HFF-Myc (cell line): ENCODE measurements at places on chromosomes 2 and 18.

- no peak for DNase-seq
Measured at GRCh38 chr18:56245866-56246580, 392.4 kb downstream of the TXNL1 start.

DNA sequence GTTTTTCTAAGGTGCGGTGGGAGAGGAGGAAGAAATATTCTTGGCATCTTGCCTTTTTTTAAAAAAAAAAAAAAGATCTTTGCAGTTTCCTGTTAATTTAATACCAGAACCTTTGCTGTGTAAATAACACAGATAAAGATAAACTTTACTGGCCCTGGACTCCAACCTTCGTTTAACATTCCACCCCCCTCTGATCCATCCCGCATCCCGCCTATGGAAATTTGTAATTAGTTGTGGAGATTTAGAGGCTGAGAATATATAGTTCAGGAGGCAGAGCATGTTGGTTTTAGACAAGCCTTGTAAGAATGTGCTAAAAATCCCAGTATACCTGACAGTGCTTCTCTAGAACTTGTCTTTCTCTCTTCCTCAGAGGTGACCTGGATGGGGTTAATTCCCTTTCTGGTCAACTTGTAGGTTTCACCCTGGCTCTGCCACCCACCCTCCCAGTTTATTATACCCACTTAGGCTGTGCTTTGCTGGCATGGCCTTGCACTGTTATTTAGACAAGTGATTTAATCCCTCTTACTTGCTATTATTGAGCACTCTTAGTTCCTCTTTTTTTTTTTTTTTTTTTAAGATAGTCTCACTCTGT lies 2.9 kb upstream of the C2orf72 start:
- no peak for DNase-seq

- no peak for DNase-seq
Measured at GRCh38 chr18:35348001-35348400, 3.8 kb upstream of the ZNF24 start.

GRCh38 chr2:18841248-18842150 lies 252.1 kb upstream of the NT5C1B start:
- DNase-seq = no peak

DNA sequence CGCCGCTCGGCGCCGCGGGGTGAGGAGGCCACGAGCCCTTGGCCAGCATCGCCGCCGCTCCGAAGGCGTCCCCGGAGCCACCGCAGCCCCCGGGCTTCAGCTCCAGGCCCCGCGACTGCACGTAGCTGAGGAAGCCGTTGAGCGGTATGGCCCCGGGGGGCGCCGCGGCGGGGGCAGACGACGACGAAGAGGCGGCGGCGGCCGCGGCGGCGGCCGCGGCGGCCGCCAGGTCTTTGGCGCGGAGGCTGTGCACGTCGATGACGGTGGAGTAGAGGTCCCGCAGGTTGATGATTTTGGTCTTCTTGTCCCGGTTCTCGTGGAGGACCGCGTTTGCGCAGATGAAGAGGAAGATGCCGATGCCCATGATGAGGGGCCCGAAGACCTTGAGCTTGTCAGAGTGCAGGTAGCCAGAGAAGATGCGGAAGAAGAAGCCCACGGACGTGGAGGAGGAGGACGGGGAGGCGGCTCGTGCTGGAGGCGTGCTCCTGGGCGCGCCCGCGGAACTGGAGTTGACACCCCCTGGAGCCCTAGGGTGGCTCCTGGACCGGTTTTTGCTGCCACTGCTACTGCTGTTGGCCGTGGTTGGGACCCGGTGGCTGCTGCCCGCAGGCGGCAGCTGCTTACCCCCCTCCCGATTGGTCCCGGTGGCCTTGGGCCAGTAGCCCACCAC lies 4.0 kb downstream of the TMEM200C start:
- DNase-seq = no peak

DNA sequence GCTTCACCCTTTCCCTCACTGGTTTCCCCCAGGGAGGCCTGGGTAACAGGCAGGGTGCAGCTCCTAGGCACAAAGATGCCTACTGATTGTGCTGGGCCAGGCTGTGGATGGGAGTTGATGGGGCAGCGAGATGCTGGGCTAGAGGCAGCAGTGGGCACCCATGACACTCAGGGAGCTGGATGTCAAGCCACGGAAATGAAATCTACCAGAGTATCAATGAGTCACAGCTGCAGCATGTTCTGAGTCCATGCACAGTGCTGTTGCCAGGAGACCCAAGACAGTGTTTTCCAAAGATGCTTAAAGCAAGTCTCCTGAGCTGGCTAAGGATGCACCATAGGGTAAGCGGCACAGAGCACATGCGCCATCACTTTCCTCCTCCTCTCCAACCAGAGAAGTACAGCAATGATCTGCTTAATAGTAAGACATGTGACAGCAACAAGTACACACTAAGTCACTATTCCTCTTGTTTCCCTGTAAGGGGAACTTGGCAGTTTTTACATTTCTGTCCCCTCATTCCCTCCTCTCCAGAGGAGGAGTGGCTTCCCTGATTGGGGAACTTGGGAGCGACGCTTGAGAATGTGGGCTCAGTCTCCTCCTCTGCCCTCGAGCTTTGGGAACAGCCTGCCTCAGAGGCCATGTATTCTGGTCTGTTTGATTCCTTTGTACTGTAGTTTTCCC lies 57.2 kb downstream of the CDC42EP3 start:
- DNase-seq = peak; percentile 72

- no peak for DNase-seq
Measured at GRCh38 chr2:37742286-37742685, 70.8 kb upstream of the CDC42EP3 start.

GRCh38 chr2:58120626-58121229 lies 74.1 kb downstream of the VRK2 start:
- no peak for DNase-seq

- DNase-seq = no peak
Measured at GRCh38 chr18:22711192-22711685, 221.9 kb upstream of the RBBP8 start.

DNA sequence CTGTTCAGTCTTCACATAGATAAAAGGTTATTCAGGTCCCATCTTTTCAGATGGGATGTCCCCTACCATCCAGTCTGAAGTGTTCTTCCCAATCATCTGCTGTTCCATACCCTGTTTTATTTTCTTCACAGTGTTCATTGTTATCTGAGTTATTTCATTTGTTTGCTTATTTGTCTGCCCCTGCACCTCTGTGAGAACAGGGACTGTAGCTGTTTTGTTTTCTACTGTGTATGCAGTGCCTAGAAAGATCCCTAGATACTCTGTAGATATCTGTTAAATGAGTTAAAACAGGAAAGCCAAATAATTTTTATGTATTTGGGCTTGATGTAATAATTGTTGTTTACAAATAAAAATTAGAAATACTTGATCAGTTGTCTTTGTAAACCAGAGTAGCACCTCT lies 34.2 kb downstream of the SMAD4 start:
- DNase-seq = no peak

DNA sequence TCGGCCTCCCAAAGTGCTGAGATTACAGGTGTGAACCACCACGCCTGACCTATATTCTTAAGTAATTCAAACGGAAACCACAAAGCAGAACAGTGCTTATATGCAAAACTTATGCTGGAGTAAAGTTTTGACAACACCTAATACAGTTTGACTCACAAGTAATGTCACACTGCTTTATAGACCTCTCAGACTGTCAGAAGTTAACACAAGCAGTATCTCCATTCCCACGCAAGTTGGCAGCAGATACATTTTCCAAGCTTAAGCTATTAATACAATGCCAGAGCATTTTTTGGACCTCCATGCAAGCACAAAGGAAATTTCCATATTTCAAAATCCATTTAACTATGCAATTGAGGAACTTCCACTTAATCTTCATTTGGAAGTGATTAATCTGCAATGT lies 21.0 kb upstream of the SANBR start:
- DNase-seq = no peak

DNA sequence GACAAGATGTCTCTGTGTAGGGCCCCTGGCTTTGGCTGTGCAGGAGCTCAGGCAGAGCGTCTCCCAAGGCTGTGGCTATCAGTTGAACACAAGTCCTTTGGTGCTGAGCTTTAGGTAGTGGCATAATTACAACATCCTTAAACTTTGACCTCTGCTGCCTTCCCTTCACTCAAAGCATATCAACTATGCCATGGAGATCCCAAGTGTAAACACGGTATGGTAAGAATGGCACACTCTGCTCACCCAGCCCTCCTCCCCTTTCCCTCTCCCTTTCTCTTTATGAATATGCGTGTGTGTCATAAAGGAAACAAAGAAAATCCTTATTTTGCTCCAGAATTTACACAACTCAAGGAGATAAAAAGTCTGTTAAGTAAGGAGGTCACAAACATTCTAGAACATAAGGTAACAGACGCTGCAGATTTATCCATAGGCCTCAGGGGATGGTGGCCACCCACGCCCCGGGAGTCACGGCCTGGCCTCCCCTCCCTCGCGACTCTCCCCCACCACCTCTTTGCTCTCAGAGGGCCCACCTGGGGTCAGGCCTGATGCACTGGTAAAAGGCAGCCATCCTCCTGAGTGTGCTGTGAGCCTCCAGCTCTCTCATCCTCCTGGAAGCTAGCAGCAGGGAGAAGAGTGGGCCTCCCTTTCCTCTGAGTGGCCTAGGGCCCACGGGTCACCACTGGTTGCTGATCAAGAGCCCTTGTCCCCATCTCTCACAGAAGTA lies 67.3 kb downstream of the CRACDL start:
- DNase-seq = no peak

- no peak for DNase-seq
Measured at GRCh38 chr2:39728941-39729351, 50.1 kb downstream of the THUMPD2 start.

DNA sequence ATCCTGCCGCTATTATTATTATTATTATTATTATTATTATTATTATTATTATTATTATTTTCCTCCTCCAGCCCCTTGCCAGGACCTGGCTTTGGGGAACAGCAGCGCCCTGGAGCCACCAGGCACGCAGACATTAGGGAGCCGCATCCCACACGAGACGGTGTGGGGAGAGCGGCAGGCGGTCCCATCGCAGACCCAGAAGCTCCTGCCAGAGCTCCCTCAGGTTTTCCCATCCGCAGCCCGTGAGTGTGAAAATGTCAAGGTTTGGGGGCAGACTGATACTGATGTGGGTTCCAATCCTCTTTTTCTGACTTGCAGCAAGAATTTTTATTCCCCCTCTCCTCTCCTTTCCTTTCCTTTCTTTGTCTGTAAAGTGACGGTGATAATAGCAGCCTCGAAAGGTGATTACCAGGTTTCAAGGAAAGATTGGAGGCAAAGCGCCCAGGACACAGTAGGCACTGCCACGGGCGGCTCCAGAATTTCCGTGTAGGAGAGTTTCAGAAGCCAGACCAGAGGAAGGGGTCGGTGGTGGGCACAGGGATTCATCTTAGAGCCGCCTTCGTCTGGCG lies 816 bp downstream of the SCTR start:
- DNase-seq = no peak

DNA sequence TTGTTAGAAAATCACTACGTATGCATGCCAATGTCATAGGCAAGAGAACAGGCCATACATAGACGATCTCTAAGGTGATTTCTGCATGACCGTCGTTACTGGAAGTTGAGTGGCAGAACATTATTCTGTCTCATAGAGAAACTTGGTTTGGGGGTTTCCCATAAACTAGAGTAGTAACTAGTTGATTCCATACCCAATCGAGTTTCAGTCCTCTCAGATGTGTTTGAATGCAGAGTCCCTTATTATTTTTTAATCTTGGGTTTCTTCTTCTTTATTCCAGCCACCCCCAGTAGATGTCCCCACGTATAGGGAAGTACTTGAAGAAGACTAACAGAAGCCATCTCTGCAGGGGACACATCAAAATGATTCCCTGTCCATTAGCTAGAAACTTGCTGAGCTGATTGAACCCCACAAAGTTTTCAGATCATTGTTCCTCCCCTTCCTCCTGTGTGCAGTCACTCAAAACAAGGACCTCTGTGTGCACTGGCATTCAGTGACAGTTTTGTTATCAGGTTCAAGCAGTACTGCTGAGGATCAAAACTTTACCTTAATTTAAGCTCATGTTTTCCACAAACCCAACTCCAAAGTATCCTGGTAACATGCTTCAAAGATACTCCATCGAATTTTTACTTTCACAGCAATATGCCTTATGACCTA lies 68.4 kb upstream of the CDCA7 start:
- DNase-seq = no peak

GRCh38 chr2:170722301-170722700 lies 7.2 kb downstream of the SP5 start:
- DNase-seq = no peak

DNA sequence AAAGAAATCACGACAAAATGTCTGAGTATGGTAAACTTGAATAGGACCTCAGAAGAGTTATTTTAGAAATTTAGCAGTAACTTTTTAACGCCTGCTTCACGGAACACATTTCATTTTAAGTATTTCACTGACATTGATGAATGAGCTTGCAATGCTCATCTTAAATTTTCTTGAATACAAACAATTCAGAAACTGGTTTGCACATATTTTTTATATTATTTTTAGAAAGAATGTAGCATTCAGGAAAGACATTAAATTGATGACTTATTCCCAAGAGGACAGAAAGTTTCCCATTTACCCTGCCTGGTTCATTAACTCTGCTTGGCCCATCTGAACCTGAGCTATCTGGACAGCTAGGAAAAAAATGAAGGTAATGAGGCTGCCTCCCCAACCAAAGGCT lies 89.3 kb downstream of the MBD2 start:
- DNase-seq = no peak

DNA sequence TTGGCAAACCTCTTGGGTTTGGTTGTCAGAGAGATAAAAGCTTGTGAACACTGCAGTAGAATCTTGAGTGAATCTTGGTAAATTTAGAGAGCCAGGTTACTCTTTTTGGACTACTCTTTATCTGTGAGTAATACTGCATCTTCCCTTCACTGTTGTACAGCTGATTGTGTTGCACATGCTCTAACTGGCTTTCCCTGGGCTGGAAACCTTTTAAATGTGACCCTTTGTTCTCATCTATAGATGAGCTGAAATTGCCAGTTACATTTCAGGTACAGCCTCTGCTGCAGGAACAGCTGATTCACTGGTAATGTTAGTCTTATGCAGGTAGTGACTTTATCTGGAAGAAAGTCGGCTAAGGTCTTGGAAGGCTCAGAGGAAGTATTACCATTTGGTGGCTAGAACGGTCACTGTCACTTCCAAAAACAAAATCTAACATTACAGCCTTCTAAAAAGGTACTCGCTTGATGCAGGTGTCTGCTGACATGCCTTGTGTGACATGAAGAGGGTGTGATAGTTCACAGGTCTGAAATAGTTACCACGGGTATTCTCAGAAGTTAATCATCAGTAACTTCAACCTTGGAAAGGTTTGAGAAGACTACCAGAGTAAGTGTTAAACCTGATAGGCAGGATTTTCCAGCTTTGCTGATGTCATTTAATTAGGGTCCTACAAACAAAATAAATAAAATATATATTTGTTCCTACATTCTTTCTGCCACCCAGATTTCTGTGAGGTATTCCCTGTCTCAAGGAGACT lies 851.1 kb downstream of the SLC4A3 start:
- DNase-seq = no peak

DNA sequence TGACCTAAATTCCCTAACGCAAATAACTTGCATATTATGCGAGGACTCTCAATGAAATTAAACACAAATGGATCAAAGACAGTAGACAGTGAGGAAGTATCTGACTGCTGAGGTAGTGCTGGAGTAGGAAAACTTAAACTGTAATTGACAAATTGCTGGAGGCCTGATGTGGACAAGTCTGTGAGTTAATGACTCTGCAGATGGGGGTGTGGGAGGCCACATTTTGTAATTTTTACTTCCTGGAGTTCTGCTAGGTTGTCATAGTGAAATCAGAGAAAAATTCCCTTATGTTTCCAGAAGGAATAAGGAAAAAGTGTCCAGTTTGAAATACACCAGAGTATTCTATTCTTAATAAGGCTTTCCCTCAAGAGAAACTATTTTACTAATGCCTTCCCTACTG lies 333.0 kb upstream of the CNTNAP5 start:
- no peak for DNase-seq

- DNase-seq = no peak
Measured at GRCh38 chr18:33183136-33183535, 257.4 kb downstream of the CCDC178 start.
